Activated CD4-positive, alpha-beta T cell treated with anti-CD3 and anti-CD28 coated beads for 36 hours (primary cell): ENCODE measurements at places on chromosomes 5 and 9.

DNA sequence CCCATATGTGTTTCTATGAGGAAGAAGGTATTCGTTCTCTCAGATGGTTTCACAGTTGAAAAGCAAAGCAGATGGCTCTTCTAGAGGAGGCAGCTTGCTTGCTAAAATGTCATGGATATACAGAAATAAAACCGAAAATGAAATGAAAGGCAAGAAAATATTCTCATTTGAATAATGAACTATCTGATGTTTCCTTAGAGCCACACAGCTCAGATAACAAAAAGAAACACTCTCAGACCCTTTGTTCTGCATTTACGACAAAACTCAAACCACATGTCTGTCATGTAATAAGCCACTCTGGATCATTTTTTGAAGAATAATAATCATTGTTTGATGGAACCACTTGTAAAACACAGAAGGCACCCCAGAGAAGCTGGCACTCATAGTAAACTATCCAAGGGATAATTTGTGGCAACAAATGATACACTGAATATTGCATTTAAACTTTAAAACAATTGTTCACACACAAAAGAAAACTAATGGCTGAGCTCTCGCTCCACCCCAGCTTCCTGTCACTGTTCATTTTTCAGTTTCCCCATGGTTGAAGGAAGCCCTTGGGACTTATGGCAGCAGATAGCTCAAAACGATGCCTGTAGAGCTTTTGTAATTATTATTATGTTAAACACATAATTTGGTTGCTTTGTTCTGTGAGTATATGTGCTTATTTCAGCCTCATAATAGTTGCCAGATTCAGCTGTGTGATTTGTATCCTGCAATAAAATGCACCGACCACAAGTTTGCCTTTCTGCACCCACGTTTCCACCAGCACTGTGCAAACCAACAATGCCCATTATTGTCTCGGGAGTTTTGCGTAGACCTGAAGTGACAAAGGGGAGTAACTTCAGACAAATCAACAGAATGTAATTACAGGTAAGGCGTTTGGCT, 256.0 kb downstream of the TMEM167A start:
- H3K4me3 ChIP-seq, result no peak overlapping the region
- H3K27ac ChIP-seq, result no peak overlapping the region
- H3K27me3 ChIP-seq, result no peaks in the 10 kb centered on the region
- no peak for DNase-seq
- H3K4me1 ChIP-seq, result peaks cover 21% of the 10 kb centered on the region

- H3K36me3 ChIP-seq, result no peaks in the 10 kb centered on the region
- no peak for DNase-seq
- no peak overlapping the region for H3K27ac ChIP-seq
- H3K27me3 ChIP-seq, result peaks cover 4% of the 10 kb centered on the region
Observed at GRCh38 chr5:58183078-58183785, 276.7 kb downstream of the PLK2 start.

GRCh38 chr5:163894645-163895044, 389.2 kb downstream of the MAT2B start:
- no peaks in the 10 kb centered on the region for H3K36me3 ChIP-seq
- H3K4me3 ChIP-seq, result no peak overlapping the region
- H3K27me3 ChIP-seq, result no peaks in the 10 kb centered on the region
- no peak overlapping the region for H3K27ac ChIP-seq

DNA sequence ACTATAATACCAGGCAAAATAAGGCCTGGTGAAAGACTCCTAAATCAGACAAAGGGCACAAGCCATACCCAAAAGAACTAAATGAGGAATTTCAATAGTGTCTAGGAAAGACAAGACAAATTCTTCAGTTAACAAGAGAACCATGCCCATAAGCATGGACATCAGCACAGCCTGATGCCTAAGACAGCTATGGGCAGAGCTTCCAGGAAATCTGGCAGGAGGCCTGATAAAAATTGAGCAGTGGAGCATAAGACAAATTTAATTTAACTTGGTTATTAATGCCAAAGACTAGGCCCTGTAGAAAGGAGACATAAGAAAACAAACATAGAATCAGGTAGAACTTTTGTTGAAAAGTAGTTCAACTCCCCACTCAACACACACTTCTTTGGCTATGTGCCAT, 17.3 kb downstream of the KLHL3 start:
- no peaks in the 10 kb centered on the region for H3K4me1 ChIP-seq
- DNase-seq, result no peak
- H3K36me3 ChIP-seq, result peaks cover 26% of the 10 kb centered on the region
- no peak overlapping the region for H3K27ac ChIP-seq
- H3K27me3 ChIP-seq, result no peaks in the 10 kb centered on the region
